Activated CD4-positive, CD25-positive, alpha-beta regulatory T cell treated with anti-CD3 and anti-CD28 coated beads, Interleukin-2, amount 50 U/mL, for 16 hours (primary cell): ENCODE measurements at places on chromosomes 6 and 20.

DNA sequence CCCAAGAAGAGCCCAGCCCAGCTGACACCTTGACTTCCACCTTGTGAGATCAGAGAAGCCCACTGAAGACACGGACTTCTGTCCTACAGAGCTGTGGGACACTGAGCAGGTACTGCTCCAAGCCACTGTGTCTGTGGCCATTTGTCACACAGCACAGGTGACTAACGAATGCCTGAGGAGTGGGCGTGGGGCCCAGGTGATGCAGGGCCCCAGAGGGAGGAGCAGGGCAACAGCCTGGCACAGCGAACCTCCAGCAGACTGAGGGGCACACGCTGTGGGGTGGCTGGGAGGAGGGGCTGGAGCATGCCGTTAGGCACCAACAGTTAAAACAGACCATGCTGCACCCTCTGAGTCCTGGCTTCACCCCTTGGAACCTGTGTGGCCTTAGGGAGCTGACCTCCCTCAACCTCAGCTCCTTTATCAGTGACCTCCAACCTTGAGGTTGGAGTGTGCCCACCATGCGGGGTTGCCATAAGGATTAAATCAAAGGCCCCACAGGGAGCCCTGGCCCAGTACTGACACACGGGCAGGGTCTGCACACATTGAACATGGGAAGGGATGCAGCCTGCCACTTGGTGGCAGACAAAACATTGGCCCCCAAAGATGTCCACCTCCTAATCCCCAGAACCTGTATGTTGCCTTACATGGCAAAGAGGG, 119.9 kb upstream of the CST7 start:
- no peak for DNase-seq

GRCh38 chr20:24895431-24895830, 53.6 kb upstream of the CST7 start:
- no peak for DNase-seq

DNA sequence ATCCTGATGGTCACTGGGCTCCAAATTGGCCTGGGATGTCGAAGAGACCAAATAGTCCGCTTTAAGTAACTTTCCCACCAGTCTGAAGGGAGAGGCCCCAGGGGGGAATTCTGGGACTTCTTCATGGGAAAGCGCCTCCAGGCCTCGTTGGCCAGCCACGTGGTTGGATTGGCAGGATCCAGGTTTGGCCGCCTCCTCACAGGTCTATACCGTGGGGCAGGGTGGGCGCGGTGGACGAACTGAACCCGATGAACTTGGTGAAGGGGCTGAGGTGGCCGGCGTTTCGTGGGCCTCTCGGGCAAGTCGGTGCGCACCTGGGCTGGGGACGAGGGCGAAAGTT, 297 bp downstream of the POM121L2 start:
- DNase-seq, result no peak

DNA sequence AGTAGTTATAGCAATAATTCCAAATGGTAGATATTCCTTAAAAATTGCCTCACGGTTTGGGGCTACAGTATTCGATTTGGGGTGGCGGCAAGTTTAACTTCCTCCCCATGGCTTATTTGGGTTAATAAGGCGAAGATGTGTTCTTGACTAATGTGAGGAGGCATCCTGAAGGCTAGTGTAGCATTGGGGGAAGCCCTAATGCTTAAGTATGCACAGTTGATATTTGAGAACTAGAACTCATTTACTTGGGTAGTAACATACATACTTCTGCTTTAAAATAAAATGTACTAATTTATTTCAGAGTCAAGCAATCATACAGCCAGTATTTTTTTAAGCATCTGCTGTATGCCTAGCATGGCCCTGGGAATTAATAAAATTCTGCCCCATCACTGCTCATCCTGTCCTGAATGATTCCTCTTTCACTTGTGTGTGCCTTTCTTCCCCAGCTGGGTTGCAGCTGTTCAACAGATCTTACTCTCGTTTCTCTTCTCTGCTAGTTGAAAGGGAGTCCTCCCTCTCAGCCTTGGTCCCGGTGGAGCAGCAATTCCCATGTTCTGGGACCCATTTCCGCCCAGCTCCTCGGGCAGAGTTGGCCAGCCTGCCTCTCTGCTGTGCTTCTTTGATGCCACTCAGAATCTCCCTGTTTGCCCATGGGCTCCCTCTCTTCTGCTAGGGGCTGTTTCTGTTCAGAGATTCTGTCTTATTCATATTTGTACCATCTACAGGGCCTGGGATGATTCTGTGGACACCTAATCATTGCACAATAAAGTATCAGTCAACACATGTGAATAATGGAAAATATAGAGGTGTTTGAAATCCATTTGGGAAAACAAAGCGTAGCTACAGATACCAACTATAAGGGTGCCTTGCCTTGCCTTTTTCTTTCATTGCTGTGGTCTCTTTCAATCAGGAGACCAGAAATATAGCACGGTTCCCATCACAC, 104.8 kb downstream of the ARID1B start:
- DNase-seq, result no peak

DNA sequence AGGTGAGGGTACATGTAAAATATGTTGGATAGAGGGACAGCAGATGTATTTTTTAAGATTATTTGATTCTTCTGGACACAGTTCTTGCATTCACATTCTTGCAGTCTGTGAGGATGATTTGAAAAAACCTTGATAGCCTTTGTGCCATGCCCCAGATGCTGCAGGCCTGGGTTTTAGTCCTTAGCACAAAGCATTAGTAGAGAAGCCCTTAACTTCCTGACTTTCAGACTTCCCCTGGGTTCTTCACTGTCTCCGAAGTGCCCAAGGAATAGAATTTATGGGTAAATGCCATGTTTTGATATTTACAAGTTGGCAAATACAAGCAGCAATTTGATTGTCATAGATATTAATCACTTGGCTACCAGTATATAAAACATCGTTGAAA, 67.6 kb upstream of the SUPT3H start:
- DNase-seq, result no peak

- DNase-seq, result no peak
Measured at GRCh38 chr6:125668071-125668470, 81.4 kb upstream of the HEY2 start.

DNA sequence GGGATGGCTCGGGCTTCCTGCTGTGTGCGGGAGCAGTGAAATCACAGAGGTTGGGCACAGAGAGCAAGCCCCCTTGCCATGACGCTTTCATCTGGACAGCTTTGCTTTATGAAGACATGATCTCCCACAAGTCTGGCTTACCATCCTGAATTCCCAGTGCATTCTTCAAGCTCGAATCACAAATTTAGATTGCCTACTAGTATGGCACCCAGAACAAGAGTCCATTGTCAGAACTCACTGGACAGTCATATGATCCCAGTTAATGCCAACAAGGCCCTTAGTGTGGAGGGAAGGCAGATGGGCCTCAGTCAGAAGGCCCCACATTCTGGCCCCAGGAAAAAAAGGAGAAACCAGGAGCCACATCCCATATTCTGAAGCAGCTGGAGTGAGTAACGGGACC, 147.3 kb upstream of the FOXQ1 start:
- no peak for DNase-seq

GRCh38 chr6:81834141-81834681, 81.7 kb upstream of the TENT5A start:
- DNase-seq, result no peak

DNA sequence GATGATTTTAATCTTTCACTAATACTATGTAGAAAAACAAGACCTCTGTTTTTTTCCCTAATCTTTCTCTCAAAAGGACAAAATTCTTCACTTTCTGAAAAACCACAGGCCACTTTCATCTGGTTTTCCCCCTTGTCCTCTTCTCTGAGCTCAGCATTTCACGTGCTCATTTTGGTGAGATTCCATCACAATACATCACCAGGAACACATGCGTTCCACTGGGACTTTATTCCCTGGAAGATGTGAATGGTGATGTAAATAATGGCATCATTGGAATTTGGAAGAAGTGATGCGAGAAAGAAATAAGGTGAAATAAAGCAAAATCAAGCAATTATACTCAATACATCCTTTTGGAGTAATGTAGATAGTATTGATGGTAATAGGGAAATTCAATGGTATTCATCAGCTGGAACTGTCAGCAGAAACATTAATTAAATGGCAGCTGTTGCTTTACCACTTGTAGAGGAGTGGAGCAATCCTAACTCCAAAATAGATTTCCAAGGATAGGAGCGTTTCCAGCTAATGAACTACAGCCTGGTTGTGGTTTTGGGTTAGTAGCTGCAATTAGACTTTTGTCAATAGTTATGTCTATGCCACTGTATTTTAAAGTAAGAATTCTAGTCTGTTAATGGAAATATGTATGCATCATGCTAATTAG, 11.5 kb downstream of the FILIP1 start:
- DNase-seq, result no peak

- DNase-seq, result no peak
Measured at GRCh38 chr20:16748308-16748900, at the start of gene OTOR. OTOR (plus strand) TSS chr20:16748358; CDS start chr20:16748402, 44 bp downstream.

- DNase-seq, result no peak
Measured at GRCh38 chr6:12173661-12174060, 116.5 kb upstream of the EDN1 start.

GRCh38 chr20:46296526-46297250, 11.6 kb downstream of the CDH22 start:
- no peak for DNase-seq

- DNase-seq, result no peak
Measured at GRCh38 chr20:3325864-3326263, 81.6 kb downstream of the DNAAF9 start.

DNA sequence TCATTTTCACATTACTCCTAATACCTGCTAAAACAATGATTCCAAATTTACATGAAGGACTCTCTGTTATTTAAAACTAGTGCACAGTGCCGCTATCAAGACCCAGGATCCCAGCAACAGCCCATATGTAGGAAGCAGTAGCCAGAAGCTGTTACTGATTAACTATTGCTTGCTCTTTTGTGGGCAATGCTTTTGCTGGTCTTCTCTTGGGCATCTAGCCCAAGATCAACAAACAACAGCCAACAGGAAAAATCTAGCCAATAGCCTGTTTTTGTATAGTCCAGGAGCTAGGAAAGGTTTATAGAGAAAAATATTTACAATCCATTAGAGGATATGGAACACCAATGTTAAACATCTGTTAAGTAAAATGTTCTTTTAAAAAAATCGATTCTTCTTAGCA, 22.1 kb upstream of the TENT5A start:
- no peak for DNase-seq

- no peak for DNase-seq
Measured at GRCh38 chr6:52650941-52651340, 20.0 kb upstream of the TMEM14A start.

DNA sequence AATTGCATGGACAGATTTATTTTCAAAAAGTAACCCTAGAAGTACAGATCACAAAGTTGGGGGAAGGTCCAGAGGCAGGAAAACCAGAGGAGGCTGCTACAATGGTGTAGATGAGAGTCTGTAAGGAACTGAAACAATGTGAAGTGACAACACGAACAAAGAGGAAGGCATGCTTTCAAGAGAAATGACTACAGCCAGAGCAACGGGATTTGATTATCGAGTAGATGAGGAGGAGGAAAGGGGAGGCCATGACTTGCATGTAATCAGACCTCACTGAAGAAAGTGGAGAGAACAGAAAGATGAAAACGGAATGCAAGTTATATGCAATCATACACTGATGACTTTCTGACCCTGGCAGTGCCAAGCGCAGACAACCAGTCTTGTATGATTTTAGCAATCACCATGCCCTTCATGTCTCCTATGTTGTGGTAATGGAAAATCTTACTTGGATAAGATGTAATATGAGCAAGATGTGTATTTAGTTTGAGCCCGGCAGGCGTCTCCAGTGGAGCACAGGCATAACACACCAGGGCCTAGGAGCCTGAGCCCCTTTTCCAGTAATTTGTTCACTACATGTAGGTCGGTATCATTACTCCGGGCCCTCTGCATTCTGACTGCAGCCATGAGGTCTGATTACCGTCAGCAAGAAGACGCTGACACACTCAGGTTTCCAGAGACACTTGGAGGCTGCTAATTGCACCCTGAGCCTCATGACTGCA, 34.0 kb upstream of the FAM83C start:
- DNase-seq, result no peak

DNA sequence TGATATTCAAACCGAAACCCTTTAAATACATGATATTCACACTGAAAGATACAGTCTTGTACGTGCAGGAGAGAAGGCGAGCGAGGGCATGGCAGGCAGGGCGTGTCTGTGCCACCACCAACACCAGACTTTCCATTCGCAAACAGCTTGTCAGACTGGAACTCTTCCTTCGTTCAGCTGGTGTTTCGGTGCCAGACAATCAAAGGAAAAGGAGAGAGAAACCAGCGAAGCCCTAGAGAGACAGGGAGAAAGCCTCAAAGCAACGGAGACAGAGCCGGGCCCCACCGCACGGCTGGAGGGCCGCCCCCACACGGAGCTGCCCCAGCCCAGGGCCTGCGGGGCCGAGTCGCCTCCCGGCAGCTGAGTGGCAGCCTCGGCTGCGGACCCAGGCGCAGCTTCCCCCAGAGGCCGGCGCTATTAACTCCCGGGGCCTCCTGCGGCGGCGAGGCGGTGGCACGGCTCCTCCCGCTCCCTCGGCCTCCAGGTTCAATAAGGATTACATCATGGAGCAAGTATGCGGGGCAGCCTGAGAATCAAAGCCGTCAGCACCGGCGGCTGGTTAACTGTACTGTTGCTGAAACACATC, 32.1 kb upstream of the NR2E1 start:
- no peak for DNase-seq

DNA sequence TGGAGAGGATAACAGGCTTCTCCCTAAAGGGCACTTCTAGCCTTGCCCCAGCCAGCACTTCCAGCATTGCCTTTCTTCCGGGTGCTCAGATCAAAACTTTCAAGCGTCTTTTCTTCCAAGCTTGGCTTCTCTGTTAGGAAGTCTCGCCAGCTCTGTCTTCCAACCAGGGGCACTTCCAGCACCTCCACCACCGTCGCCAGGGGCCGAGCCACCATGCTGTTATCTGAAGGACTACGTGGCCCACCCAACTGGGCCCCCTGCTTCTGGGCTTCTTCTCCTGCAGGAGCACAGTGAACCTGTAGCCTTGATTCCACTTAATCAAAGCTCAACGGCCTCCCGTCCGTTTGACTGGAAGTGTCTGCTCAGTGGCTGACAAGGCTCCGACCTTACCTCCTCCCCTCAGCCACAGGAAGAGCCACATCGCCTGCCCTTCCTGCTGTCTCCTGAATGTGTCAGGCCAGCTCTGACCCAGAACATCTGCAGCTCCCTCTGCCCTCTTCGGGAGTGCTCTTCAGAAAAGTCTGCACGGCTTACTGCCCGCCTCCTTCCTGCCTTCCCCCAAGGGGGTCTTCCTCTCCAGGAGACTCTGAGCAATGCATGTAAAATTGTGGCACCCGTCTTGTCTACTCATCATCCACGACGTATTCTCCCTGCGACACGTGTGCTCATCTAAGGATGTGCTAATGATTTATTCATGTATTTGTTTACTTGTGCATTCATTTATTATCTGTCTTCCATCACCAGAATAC, 527.0 kb downstream of the CDH26 start:
- DNase-seq, result no peak

GRCh38 chr20:38217791-38218565, 42.6 kb downstream of the KIAA1755 start:
- no peak for DNase-seq
